Effector CD4-positive, alpha-beta T cell (primary cell): ENCODE measurements at places on chromosomes 12 and 14.

DNA sequence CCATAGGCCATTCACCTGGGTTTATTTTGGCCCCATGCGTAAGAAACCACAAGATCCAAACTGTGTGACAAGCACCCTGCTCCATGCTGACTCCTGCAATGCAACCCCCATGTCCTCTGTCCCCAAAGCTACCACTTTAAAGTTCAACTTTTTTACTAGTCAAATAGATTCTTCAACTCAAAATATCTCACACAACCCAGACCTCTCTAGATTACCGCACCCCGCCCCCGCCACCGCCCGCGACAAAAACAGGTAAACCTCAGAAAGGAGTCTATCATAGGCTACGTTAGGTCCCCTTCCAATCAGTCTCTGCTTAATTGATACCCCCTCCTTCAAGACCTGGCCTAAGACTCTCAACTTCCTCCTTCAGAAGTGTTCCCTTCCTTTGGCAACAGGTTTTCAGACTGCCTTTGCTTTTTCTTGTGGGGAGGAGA, 2.2 kb downstream of the ZFP36L1 start:
- DNase-seq, result peak; percentile 61

DNA sequence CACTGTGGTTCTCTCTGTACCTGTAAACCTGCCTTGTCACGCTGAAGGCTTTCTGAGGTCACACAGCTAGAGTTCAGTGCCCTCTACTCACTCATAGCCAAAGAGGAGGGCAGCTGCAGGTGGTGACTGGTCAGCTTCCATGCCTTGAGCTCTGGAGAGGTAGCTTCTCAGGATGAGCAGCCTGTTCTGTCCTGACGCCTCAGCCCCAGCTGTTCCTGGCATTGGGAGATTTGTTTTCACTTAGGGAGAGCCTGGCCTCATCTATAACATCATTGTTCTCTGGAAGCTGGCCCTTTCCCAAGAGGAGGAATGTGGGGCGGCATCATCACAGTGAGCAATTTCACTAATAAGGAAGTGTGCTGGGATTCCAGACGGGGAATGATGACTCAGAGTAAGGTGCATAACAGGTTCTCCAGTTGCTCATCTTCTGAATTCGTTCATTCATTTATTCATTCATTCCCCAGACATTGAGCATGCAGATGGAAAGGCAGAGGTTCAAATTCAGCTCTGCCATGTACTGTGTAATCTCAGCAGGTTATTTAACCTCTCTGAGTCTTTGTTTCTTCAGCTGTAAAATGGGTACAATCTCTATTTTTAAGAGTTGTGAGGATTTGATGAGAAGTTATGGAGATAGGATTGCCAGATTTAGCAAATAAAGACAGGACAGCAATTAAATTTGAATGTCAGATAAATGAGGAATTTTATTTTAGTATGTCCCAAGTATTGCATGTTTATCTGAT, 255.8 kb upstream of the CRY1 start:
- DNase-seq, result no peak

- no peak for DNase-seq
Measured at GRCh38 chr12:124920353-124920935, 6.0 kb upstream of the UBC start.

- DNase-seq, result no peak
Measured at GRCh38 chr12:21879312-21879711, 61.9 kb downstream of the ABCC9 start.

DNA sequence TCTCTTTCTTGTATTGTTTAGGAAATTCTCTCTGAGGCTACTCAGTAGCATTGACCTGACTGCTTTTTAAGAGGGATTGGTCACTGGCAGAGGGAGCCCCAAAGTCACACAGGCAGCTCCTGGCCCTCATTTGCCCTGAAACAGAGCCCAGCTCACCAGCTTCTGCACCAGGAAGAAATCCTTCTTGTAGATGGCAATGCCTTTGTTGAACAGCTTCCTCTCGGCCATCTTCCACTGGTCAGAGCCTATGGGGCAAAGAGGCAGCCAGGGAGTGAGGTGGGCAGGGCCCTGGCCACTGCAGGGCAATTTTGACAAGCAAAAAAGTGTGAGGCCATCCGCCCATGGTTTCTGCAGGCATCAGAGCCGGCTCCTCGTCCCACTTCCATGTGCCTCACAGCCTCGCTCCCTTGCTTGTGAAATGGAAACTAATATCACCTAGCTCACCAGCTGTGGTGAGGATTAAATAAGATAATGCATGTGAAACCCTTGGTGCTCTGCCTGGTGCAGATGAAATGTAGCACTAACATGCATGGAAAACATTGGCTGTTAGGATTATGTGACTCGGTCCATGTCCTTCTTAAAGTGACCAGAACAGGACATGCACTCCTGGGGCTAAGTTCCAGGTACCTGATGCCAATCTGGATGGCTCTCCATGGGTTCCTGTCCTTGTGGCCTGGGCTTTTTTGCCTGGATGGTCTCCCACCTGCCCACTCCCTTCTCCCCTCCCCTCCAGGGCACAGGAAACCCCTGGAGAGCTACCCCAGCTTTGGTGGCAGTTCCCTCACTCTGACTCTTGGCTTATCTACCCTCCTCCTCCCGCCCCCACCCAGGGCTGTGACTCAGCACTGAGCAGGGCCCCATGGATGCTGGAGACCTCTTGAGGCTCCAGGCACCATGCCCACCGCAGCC, 11.2 kb upstream of the PNMA1 start:
- DNase-seq, result no peak

DNA sequence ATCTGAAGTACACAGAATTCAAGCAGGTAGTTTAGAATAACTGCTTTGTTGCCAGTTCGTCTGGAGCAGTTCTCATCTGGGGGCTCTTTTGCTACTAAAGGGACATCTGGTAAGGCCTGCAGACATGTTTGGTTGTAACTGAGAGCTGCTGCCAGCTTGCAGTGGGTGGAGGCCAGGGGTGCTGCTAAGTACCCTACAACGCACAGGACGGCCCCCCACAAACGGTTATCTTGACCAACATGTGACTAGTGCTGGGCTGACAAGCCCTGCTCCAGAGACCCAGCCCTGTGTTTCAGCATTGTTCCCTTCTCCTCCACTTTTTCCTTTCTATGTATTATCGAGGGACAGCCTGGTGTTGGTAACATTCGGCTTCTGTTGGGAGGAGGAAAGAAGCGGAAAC, 40.8 kb downstream of the FBXO21 start:
- no peak for DNase-seq

GRCh38 chr12:103272949-103273348, 222.8 kb downstream of the C12orf42 start:
- no peak for DNase-seq

- DNase-seq, result peak; percentile 11
Measured at GRCh38 chr14:68977718-68978171, 1.4 kb downstream of the ACTN1 start.
